ENCODE measurements at places on chromosomes 5 and 9.

GRCh38 chr9:87071473-87071872 is 124.2 kb upstream of the GAS1 start:
- no peak for DNase-seq

DNA sequence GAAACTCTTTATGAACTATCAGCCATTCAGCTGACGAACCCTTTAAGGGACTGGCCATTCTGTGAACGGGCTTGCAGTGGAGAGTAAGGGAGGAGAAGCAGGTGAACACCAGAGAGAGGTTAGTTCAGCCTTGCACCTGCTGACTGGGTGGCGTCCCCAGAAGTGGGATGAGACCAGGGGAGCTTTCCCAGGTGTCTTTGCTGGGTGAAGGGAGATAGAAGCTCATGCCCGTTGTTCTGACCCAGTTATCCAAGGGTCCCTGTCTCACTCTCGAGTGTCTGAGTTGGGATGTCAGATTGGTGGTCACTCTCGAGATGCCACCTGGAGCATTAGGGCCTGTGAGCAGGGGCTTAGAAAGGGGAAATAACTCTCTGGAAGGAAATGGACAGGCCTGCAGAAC is 68.7 kb downstream of the MSX2 start:
- no peak for DNase-seq

- DNase-seq, result no peak
Measured at GRCh38 chr5:160929906-160930305, 77.9 kb upstream of the ATP10B start.

DNA sequence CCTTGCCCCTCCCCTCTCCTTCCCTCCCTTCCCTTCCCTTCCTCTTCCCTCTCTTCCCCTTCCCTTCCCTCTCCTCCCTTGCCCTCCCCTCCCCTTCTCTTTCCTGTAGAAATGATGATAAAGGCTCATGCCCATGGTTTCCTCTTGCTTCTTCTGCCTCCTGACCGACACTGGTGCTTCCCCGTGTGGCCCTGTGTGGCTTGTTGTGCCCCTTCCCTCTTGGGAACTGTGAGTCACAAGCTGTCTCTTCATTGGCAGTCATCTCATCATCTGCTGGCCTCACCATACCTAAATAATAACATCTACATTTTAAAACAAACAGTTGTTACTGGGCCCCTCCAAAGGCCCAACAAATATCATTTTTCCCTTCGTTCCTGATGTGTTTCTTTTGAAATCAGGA is 11.7 kb upstream of the CARNMT1 start:
- no peak for DNase-seq

- no peak for DNase-seq
Measured at GRCh38 chr5:119280380-119280779, 75.4 kb upstream of the TNFAIP8 start.

DNA sequence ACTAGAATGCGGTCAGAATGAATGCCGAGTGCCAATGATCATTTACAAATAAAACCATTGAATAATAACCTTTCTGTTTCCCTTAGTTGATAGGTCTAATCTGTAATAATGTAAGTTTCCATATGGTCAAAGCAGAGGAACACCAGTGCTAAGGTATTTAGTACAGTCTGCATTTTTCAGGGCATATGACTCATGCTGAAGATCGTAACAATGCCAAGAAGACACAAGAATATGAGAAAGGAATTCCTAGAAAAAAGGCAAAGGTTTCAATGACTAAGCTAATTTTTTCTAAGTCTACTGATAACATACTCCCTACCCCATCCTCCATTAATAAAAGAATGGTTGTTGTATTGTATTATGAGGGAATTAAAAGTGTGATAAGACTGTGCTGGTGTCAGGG is 2.8 kb downstream of the OR1L8 start:
- no peak for DNase-seq

- no peak for DNase-seq
Measured at GRCh38 chr9:83138422-83139135, 75.6 kb upstream of the RASEF start.

DNA sequence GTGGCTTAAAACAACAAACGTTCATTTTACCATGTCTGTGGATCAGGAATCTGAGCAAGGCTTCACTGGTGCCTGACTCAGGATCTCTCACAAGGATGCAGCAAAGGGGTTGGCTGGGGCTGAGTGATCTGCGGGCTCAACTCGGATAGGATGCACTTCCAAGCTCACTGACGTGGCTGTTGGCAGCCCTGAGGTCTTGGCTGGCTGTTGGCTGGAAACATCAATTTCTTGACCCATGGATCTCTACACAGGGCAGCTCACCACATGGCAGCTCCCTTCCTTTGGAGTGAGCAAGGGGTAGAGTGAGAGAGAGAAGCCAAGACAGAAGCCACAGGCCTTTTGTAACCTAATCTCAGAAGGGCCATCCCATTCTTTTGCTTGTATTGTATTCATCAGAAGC is 202.1 kb downstream of the NXNL2 start:
- DNase-seq, result no peak

GRCh38 chr9:122844137-122844536 is 15.7 kb upstream of the PDCL start:
- DNase-seq, result no peak

- no peak for DNase-seq
Measured at GRCh38 chr9:21597284-21597683, 115.2 kb upstream of the IFNE start.

DNA sequence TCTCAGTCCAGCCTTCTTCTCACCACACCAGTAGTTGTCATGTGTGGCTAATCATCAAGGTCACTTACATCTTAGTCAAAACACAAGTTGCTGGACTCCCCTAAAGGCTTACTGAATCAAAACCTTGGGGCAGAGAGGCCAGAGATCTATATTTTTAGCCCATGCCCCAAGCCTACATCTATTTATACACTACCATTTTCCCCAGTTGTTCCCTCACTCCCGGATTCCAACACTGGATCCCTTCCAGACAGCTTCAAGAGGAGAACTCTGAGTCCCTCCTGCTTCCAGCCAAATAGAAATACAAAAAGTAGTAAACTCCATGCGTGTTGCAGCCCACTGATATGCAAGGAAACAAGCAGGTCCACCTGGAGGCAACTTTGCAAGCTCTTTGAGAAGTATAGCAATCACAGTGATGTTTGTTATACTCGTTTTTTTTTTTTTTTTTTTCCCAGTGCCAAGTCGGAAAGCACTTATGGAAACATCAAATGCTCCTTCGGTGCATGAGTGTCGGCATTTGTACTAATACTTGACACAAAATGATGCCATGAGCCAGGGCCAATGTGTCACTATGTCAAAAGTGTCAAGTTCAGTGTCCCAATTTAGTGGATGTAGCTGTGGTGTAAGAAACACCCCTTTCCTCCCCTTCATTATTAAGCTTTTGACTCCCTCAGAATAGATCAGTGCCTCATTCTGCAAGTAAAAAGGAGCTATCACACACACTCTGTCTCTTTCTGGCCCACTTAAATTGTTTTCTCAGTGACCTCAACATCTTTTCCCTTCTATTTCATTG is 594.2 kb upstream of the SGCD start:
- DNase-seq, result no peak

DNA sequence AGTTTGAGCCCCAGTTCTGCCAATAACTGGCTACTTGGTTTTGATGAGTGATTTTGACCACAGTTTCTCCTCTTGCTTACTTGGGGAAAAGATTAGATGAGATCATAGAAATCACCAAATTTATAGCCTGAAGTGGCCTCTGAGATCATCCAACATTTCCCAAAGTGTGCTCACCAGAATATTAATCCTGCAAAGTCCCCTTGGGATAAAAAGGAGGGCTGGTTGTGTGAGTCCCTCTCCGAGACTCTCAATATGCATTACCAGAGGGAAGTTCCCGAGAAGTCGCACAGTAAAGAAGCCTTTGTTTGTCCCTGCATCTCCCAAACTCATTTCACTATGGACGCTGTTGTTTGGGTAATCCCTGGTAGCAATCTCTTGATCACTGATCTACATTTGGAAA is 88.4 kb upstream of the ADRA1B start:
- no peak for DNase-seq

GRCh38 chr5:78677777-78678668 is 29.5 kb upstream of the LHFPL2 start:
- peak; percentile 79 for DNase-seq

DNA sequence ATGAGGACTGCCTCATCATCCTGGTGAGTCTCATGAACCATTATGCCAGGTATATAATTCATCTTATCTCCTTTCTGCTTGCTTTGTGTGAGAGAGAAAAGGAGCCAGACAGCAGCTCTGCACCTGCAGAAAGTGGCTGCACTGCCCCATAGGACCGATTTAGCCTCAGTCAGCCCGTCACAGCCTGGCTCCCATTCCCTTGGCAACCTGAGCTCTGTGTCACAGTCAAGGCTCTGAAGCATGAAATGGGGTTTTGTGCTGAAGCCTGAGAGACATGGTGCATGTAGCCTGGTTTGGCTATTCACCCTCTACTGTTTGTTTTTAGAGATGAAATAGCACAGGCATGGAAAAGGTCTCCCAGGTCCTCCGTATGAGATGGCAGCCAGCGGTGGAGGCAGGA is 198.3 kb downstream of the KCTD16 start:
- DNase-seq, result no peak

DNA sequence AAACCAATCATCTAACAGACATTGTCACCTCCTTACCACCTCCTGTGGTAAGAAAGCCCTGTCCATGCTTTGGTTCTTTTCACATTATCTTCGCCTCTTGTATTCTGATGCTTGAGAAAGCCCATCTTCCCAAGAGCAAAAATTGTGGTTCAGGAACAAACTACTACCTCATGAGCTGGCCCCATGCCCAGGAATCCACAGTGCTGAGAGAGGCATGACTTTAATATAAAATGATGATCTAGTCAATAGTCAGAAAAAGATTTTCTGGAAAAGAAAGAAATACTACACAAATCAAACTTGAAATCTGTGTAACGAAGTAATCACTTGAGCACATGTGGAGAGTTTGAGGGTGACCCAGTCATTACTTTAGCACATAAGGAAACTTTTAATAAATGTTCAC is 94.7 kb downstream of the FGF10 start:
- peak; percentile 66 for DNase-seq

DNA sequence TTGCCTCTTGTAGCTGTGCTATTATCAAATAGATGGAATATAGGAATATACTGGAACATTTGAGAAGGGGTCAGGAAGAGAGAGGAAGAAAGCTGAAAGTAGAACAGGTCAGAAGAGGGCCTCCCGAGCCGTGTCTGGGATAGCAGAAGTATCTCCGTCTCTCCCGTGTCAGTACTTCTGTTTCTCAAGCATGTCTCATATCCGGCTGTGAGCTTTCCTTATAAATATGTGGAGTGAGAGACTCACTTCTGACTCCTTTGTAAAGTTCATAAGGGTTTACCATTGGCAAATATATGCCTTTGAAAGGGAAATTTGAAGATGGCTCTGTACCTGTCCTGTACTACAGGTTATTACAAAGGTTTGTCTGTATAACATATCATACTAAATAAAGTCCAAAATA is 50.3 kb downstream of the MOCS2 start:
- DNase-seq, result no peak

GRCh38 chr5:73268826-73269225 is 95.8 kb downstream of the TMEM174 start:
- DNase-seq, result no peak

DNA sequence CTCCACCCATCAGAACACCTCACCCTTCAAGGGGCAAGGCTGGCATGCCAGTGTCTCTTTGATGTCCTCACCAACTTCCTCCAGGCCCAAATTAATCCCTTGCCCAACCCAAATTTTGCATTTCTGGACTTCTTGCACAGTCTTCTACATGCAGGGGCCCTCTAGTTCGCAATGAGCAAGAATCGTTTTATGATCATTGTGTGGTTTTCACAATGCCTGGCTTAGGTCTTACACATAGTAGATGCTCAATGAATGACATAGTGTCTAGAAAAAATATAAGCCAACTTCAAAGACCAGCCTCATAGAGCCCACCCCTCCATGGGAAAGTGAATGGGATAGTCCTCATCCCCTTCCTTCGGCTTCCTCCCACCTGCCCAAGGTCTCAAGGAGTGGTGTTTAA is 9.8 kb upstream of the ESM1 start:
- DNase-seq, result no peak

DNA sequence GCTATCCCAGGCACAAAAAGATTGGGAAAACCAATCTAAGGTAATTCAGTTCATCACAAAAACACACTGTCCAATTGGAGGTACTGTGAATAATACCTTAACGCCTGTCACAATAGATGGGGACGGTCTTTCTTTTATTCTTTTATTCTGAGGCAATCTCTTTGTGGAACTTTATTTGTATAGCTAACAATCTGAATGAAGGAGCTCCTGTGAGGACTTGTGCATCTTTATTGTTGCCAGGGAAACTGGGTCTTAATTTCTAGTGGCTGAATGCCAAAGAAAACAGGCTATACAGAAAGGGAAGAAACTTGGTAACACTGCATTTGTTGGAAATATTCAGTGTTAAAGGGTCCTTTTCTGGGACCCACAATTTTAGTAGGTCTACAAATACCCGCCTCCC is 546.9 kb upstream of the C9orf72 start:
- DNase-seq, result no peak

- no peak for DNase-seq
Measured at GRCh38 chr9:97039514-97039860, 545 bp upstream of the CTSV start.

DNA sequence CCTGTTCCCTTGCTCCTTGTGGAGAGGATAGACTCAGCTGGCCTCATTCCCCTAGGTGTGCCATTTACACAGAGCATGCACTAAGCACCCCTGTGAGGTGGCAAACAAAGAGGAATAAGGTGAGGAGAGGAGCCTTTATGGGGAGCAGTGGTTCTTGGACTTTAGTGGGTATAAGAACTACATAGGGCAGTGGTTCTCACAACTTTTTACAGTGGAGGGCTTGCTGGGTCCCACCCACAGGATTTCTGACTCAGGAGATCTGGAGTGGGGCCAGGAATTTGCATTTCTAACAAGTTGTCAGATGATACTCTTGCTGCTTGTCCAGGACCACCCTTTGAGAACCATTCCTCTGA is 42.0 kb downstream of the CSF1R start:
- no peak for DNase-seq

DNA sequence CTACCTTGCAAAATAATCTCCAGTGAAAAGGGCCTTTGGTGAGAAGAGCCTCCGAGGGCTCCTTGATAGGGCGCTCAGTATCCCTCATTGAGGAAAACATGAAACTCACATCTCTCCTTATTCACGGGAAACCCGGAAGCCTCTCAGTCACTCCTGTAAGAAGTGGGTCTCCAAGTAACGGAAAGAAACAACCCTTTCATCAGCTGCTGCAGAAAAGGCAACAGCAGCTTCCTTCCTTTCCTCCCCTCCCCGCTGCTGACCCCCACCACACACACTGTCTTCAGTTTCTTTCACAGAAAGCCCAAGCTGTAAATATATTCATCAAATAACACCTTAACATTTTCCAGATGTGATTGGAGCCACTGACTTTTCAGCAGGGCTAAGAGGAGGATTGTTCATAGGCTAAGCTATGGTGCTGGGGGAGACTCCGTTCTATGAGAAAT is 81.4 kb downstream of the C9orf152 start:
- no peak for DNase-seq

DNA sequence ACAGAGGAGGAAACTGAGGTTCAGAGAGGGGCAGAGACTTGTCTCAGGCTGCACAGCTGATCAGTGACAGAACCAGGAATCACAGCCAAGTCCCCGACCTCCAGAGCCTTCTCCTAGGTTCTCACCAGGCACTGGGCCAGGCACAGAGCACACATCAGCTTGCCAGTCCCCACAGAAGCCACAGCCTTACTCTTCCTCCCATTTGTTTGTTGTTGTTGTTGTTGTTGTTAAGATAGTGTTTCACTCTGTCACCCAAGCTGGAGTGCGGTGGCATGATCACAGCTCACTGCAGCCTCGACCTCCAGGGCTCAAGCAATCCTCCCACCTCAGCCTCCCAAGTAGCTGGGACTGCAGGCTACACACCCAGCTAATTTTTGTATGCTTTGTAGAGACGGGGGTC is 41.4 kb downstream of the NAIF1 start:
- DNase-seq, result no peak

- no peak for DNase-seq
Measured at GRCh38 chr9:20353931-20354652, 268.2 kb downstream of the MLLT3 start.

All from left forelimb (tissue), 1 donor.